ENCODE measurements at places on chromosomes 5 and 9.
A peak's percentile ranks its signal among the peaks of the same experiment; 100 is the strongest.

GRCh38 chr5:92775711-92776615 is 805.1 kb downstream of the NR2F1-AS1 start:
- DNase-seq = no peak

DNA sequence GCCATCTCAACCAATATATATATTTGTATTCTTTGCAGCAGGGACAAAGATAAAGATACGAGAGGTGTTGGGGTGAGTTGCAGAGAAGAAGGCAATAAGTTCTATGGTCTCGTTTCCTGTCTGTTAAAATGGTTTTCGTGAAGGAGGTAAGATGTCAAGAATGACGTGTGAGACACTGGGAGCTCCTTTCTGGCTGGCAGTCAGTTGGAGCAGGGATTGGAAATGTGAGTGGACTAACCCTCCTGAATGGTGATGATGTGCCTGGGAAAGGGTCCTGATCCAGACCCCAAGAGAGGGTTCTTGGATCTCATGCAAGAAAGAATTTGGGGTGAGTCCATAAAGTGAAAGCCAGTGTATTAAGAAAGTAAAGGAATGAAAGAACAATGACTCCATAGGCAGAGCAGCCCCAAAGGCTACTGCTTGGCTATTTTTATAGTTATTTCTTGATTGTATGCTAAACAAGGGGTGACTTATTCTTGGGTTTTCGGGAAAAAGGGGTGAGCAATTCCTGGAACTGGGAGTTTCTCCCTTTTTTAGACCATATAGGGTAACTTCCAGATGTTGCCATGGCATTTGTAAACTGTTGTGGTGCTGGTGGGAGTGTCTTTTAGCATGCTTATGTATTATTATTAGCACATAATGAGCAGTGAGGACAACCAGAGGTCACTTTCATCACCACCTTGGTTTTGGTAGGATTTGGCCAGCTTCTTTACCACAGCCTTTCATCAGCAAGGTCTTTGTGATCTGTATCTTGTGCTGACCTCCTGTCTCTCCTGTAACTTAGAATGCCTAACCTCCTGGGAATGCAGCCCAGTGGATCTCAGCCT is 53.7 kb downstream of the SPATA31C2 start:
- no peak for DNase-seq

DNA sequence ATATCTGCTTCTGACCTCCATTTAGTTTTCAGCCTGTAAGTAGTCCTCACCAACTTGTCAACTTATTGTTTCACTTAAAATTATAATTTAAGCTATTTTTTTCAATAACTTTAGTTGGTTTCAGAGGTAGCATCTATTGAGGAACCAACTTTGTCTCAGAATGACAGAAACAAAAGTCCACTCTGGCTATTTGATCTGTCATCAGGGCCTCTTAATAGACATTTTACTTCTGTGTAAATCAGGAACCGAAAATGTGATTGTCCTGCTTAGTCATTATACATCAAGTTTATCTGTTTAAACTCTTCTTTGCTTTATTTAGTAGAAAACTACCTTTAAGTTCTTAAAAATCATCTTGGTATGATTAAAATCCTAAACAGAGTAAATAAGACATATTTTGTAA is 820.8 kb upstream of the EDIL3 start:
- DNase-seq = no peak

GRCh38 chr9:136120438-136120844 is 1.8 kb upstream of the TMEM250 start:
- no peak for DNase-seq

DNA sequence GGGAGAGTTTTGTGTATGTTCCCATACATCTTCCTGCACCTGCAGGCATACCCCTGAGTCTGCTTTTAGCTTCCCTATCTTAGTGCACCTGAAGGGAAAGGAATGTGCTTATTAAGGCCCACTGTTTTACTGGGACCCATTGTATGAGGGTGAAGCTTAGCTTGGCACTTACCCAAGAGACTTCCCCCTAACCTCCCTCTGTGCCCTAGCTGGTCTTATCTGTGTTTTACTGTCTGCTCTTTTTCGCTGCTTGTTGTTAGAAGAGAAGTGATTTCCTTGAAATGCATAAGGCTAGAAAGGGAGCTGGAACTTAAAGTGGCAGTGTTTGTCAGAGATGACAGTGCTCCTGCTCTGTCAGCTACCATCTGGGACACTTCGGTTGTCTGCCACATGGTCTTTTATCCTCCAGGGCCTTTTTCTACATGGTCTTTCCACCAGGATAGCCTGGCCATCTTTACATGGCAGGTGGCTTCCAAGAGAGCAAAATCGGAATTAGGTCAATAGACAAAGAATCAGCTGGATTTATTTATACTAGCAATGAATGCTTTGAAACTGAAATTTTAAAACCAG is 122.5 kb upstream of the SLC44A1 start:
- no peak for DNase-seq

GRCh38 chr9:14989811-14990210 is 79.6 kb upstream of the FREM1 start:
- DNase-seq = no peak

- no peak for DNase-seq
These were observed 46.9 kb downstream of the RASGRF2 start for GRCh38 chr5:81006947-81007636.

GRCh38 chr5:60797482-60798153 is 46.5 kb downstream of the ELOVL7 start:
- DNase-seq = peak; percentile 7

DNA sequence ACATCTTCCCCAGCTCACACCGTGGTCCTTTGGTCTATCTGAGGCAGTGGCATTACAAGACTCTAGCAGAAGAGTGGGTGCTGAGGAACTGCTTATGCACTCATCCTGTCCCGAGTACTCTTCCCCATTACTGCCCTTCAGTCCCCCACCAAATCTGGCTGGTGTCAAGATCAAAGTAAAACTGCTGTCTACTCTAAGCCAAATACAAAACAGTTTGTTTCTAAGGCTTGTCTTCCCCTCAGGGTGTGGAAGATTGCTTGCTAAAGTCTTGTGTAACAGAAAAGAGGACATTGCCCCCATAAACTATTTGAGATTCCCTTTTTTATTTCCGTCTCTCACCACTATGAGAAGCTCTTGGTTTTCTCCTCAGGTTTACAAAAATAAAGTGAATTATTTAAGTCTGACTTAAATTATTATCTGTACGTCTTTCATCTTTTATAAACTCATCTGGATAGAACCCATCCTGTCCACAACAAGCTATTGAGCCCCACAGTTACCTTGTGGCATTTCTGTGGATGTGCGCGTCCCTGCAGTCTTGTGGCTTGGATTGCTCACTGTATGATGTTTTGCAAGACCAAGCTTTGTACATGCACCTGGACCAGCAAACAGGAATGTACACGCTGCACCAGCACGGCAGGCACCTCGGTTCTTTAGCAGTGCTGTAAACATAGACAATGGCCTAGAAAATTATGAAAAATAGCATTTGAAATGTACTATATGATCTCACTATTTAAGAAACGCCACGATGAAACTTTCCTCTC is 61.0 kb downstream of the CYSTM1 start:
- no peak for DNase-seq

DNA sequence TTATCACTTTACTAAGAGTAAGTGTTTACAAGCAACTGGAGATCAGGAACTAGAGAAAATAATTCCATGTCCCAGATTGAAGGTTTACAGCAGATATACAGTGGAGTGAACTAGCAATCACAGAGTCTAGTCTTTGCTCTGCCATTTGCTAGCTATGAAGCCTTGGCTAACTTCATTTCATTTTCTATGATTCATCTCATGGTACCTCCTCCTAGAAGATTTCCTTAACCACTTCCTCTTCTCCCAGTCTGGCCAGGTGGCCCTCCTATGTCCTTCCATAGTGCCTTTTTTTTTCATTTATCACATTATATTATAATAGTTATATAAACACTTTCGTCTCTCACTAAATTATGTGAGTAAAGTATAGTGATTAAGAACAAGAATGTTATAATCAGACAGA is 52.1 kb downstream of the GRIA1 start:
- DNase-seq = no peak

GRCh38 chr5:148186248-148187003 is 16.4 kb upstream of the SPINK6 start:
- DNase-seq = no peak

DNA sequence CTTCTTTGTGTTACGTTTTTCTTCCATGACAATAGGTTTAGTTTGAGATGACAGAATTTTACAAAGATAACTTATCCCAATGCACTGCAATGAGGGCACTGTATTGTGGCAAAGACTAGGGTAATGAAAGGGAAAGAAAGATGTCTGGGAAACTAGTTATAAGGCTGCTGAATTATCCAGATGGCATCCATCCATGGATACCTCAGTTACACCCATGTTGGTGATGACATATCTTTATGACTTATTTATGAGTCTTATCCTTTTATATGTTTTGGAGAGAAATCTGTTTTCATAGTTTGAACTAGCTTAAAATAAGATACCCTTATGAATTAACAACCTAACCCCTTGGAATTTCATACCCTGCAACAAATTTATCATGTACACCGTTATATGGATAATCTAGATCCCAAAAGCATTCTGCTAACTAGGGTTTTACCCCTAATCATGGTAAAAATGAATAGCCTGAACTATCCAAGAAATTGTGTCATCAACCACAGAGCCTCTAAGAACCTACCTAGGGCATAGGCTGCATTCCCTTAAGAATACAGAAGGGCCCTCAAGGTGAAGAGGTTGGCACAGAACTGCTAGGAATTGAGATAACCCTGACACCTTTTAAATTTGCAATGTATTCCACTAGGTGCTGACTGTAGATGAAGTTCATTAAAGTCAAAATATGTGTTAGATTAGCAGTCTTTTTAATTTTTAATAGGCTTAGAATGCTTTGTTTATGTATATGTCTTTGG is 49.5 kb upstream of the RORB start:
- DNase-seq = no peak

DNA sequence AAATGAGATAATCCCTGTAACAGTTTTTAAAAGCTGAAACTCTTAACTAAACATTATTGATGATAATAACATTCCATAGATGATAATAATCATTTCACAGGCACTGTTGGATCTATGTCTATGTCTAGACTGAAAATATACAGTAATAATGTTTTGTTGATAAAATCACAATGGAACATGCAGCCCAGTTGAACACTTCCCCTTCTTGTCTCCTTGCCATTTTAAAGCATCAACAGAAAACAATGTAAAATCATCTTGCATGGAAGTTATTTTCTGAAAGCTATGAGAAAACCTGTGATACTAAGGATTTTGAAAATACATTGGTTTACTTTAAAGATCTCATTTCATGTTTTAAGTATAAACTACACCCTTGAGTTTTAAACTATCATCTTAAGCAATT is 1.9 kb downstream of the GAPT start:
- DNase-seq = no peak

- no peak for DNase-seq
These were observed 407.8 kb upstream of the SGCD start for GRCh38 chr5:155919126-155919525.

DNA sequence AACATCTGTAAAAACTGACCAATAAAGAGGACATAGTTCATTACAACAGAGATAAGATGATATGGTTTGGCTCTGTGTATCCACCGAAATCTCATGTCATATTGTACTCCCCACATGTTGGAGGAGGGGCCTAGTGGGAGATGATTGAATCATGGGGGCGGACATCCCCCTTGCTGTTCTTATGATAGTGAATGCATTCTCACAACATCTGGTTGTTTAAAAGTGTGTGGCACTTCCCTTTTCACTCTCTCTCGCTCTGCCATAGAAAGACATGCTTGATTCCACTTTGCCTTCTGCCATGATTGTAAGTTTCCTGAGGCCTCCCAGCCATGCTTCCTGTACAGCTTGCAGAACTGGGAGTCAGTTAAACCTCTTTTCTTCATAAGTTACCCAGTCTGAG is 292.8 kb downstream of the SLF1 start:
- DNase-seq = no peak

DNA sequence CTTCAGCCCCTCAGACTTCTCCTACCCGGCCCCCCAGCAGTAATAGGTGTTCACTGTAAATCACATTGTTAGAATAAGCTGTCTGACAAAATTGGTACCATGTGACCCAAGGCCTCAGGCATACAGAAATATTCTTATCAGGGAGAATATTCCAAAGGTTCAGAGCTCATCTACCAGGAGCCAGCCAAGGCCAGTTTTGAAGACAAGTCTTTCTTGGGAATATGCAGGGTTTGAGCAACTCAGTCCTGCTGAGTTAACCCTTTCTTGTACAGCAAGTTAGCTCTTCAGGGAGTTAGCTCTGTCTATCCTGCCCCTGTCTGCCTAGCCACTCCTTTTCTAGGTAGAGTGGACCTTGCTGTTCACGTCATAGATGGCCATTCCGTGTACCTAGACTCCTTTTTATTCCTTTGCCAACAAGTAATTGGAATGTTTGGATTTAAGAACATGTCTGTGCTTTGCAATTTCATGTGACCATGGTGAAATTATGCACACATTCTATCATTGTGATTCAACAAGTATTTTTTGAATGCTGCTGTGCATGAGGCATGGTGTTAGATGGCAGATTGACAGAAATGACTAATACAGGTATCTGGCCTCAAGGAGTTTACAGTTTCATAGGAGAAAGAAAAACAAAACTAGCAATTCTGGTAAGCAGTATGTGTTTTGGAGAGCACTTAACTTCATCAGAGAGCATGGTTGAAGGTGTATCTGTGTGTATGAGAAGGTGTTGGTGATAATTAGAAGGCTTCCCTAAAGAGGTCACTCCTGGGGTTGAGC is 22.6 kb downstream of the TGFBR1 start:
- no peak for DNase-seq

GRCh38 chr5:77443670-77444069 is 48.4 kb downstream of the WDR41 start:
- DNase-seq = no peak

DNA sequence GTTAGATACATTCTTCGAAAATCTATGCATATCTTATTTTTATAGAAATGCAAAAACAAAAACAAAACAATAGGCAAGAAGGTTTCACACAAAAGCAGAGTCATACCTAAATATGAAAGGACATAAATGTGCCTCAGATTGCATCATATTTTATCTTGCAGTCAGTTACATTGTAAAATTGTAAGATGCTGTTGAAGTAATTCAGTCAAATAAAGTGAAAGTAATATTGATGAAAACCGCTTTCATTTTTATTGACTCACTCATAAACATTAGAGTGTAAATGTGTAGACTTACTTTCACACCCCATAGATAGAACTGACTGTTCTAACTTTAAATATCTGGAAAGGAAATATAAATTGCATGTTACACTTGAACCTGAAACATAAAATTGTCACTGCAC is 931.5 kb upstream of the NUDT12 start:
- no peak for DNase-seq

- no peak for DNase-seq
These were observed 23.6 kb downstream of the COL27A1 start for GRCh38 chr9:114178756-114179450.
